GM06990 (cell line): ENCODE measurements at places on chromosomes 6 and 20.

GRCh38 chr20:63612276-63612931 lies 14.5 kb downstream of the GMEB2 start:
- DNase-seq: no peak

DNA sequence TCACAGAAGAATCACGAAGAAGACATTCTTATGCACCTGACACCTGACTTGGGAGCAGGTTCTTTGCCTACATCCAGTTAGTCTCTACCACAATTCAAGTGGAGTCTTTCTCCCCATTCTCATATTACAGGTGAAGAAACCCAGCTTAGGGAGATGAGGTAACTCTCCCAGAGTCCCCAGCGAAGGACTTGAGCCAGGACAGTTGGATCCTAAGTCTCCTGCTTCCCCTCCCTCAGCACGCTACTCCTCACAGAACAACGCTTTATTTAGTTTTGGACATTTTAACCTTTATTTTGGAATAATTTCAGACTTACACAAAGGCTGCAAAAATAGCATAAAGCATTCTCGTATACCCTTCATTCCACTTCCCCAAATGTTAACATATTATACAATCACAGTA lies 824 bp upstream of the CSTL1 start:
- no peak for DNase-seq

DNA sequence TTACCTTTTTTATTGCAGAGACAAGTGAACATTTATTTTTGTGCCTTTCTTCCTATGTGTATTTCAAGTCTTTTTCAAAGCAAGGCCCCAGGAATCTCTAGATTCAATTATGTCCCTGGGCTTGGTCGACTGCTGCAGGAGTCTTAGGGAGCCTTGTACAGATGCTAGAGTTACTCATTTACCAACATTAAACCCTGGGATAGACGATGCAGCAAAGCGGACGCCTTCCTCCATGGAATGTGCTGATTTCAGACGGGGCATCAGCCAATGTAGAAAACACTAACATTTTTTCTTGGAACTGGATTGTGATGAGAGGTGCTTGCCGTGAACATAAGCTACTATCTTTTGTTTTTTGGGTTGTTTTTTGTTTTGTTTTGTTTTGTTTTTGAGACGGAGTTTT lies 55.9 kb downstream of the CD164 start:
- DNase-seq: no peak

- DNase-seq: no peak
Observed at GRCh38 chr6:53598265-53598907, 53.5 kb upstream of the GCLC start.

DNA sequence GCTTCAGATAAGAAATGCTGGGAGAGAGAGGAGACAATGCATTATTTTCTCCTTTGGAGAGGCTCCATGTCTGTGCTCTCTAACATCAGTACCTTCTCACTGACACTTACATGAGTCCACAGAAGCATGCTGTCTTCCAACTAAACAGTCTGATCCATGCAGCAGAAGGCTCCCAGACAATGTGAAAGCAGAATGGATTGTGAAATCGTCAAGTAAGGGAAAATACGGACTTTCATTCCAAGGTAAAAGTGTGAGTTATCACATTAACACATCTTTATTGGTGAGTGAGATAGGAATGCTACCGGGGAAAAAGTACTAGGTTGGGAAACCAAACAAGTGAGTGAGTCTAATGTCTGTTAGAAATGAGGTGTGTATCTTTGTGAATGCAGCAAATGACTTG lies 167.6 kb upstream of the KCNK16 start:
- no peak for DNase-seq

- no peak for DNase-seq
Observed at GRCh38 chr20:50333812-50334211, 143.2 kb downstream of the CEBPB start.

DNA sequence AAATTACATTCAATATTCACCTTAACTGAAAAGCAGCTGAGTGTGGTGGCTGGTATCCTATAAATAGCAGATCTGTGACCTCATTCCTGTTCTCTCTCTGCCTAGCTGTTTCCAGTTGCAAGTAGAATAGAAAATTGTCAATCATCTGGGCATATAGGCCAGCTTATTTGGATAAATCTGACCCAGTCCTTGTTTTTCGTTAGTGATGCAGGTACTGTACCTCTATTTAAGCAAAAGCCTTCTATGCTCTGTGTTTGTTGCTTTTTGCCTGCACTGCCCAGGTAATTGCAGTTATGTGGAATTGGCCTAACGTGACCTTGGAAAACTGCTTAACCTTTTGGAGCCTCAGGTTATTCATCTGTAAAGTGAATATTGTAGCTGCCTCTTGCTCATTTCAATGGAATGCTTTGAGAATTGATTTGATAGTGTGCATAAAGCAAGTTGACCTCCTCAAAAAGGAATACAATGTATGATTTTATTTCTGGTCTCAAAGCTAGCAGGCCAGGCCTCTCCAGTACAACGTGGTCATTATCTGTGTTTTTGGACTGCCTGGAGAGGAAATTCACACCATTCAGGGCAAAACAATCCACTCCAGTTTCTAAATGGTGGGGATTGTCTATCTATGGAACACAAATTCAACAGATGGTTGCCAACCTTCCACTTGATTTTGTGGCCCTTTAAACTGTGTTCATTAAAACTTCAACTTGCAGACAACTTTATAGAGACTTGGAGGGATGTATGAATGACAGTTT lies 508.7 kb upstream of the CITED2 start:
- DNase-seq: no peak

GRCh38 chr6:138157986-138158638 lies 3.6 kb upstream of the ARFGEF3 start:
- no peak for DNase-seq

- no peak for DNase-seq
Observed at GRCh38 chr20:52231230-52231746, 39.7 kb upstream of the ZFP64 start.

DNA sequence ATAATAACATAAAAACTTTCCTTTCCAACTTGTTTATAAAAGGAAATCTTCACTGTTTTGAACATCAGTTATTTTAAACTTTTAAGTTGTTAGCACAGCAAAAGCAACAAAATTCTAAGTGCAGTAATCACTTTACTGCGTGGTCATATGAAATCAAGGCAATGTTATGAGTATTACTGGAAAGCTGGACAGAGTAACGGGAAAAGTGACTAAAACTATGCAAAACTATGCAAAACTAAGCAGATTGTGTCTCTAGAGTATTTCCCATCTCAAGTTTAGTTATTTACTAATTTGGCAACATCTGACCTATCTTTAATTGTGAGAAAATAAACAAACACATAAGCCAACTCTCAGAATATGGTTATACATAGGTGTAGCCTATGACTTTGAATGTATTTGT lies 10.9 kb upstream of the ANKEF1 start:
- DNase-seq: no peak

- DNase-seq: no peak
Observed at GRCh38 chr6:108200631-108201030, 34.8 kb downstream of the NR2E1 start.

DNA sequence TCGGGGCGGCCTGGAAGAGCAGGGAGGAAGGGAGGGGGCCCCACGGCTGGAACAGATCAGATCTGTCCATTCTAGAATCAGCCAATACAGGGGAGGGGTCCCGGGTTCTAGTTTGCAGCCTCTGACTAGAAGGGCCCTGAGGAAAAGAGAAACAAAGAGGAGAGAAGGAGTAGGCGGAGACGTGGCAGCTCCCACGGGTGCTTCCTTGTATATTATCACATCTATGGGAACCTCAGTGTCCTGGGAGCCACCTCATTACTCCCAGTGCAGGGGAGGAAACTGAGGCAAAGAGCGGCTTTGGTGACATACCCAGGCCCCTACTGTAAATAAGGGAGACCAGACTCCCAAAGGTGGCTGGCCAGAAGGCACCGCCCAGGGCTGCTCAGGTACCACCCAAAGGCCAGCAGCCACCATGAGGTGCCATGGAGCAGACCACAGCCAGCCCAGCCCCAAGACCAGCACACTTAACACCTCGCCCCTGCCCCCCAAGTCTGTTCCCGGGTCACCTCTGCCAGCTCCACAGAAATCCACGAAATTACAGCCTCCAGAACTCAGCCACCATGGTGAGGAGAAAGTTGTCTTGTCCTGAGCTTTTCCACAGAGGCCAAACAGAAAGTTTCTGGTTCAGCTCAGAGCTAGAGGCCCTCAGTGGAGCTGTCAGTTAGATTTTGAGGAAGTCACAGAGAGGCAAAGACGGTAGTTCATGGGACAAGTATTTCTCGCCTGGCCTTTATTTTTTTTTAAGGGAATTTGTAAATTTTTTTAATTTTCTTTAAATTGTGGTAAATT lies 2.1 kb downstream of the ZC3H12D start:
- peak; percentile 64 for DNase-seq

DNA sequence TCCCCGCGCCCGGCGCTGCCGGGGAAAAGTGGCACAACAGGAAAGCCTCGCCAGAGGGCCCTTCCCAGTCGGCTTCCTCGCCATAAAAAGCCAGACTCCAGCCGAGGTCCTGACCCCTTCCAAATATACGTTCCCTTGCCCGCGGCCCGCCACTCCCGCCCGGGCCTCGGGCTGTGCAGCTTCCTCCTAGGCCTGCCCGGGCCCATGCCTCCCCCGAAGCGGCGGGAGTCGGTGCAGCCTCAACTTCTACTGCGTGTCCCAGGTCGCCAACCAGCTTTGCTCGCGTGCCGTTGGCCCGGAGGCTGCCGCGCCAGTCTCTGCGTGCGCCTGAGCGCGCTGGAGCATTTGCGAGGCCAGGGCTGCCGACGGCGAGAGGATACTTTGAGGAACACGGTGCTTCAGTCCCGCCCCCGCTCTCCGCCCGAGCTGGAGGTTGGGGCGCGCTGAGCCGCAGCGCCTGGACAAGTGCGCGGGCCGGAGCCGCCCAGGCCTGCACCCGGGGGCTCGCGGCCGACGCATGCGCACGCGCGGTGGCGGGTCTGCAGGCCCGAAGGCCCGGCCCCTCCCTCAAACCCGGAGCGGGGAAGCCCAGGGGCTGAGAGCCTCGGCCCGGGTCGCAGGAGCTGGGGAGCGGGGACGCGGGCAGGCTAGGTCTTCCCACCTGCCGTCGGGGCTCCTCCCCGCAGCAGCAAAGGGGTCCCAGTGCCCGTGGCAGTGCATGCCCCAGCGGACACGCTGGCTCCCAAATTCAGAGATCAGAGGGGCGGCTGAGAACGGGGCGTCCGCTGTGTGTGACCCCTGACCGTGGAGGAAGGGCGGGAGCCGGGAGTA lies 10.2 kb downstream of the FOXC1 start:
- DNase-seq: no peak

DNA sequence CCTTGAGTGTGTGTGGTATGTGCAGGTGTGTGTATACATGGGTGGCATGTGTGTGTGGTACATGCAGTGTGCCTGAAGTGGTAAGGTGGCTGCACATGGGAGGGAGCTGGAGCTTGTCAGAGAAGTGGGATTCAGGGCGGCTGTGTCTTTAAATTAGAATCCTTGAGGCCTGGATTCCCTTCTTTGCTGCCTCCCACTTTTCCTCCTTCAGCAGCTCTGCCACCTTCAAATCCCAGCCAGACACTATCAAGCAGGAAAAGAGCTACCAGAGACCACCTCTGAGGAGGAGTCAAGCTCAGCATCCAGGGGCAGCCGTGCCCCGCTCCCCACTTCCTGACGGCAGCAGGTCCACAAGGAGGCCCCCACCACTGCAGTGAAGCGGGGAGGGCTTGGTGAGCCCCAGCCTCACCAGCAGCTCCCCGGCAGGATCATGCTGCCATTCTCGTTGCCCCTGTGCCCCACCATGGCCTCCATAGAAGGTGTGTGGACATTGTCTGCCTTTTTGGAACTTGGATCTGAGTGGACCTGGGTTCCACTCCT lies 131.0 kb upstream of the MLN start:
- no peak for DNase-seq

GRCh38 chr20:61980647-61981583 lies 84.8 kb downstream of the TAF4 start:
- DNase-seq: no peak

GRCh38 chr6:157137501-157137900 lies 185.8 kb downstream of the TMEM242 start:
- DNase-seq: no peak

DNA sequence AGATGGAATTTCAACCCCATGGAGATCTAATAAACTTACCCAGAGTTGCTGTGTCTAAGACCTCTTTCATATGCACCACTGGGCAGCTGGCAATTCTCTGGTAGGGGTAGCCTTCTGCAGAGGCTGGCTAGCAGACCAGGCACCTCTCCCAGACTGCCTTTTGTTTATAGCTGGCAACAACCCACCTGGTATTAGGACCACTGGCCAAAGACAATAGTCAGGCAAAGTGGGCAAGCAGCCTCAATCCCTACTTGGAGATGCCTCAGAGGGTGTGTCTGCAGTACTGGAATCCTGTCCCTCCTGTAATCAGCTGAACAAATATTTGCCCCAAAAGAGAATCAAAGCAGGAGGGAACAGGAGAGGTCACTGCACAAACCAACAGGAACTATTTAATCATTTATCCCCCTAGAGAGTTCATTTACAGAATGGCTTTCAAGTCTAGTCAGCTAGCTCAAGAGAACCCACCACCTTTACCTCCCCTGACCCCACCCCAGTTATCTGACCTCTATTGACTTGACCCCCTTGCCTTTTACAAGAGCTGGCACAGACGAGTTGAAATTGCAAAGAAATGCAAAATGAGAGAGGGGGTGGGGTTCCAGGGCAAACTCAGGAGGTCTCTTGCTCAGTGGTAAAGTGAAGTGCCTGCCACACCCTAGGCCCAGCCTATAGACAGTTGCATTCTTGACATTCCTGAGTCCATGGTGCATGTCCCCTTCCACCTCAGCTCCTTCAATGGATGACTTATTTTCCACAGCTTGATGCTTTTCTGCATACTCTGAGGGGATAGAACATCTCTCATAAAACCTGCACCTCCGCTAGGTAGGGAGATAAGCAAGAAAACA lies 2.8 kb downstream of the BCL2L1 start:
- no peak for DNase-seq

DNA sequence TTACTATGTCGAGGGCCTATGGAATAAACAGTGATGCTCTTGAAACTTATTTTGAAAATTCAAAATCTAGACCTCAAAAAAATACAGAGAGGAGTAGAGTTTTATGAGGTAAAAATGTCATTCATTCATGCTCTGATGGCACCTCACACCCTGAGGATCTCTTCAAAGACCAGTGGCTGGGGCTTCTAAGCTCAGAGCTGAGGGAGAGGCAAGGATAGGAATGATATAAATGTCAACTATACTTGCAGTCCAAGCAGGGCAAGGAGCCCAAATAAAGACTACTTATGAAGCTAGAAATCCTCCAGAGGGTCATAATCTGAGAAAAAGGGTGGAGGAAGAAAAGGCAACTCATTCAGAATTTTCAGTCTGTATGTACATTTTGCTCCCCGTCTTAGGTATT lies 136.7 kb upstream of the CARMIL1 start:
- no peak for DNase-seq

DNA sequence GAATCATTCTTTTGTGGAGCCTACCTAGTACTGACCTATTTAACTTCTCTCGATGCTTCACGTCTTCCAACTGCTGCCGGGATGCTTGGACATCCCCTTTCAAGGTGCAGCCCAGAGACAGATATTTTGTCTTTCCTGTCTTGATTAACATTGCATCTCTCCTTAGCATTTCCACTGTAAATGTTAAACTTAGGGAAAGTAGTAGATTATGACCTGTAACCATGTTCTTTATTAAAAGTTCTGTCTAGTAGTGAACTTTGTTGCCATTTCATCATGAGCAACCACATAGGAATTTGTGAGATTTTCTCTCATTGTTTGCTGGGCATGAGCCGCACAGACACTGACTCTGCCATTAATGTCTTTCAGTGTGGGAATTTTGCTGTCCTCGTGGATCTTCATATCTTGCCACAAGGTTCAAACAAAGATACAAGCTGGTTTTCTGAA lies 117.9 kb downstream of the JAG1 start:
- no peak for DNase-seq
